ENCODE measurements at places on chromosomes 11 and 22.

GRCh38 chr11:1796413-1797011, 32.8 kb upstream of the CTSD start:
- ATAC-seq = no peak

GRCh38 chr11:62337303-62338181, at the start of gene ASRGL1:
TSS of gene ASRGL1 (plus strand) at chr11:62337448. CDS start at chr11:62337978, 530 bp downstream.
- peak; percentile 93 for ATAC-seq

- no peak for ATAC-seq
These were observed 25.8 kb upstream of the P2RY6 start for GRCh38 chr11:73246303-73246702.

DNA sequence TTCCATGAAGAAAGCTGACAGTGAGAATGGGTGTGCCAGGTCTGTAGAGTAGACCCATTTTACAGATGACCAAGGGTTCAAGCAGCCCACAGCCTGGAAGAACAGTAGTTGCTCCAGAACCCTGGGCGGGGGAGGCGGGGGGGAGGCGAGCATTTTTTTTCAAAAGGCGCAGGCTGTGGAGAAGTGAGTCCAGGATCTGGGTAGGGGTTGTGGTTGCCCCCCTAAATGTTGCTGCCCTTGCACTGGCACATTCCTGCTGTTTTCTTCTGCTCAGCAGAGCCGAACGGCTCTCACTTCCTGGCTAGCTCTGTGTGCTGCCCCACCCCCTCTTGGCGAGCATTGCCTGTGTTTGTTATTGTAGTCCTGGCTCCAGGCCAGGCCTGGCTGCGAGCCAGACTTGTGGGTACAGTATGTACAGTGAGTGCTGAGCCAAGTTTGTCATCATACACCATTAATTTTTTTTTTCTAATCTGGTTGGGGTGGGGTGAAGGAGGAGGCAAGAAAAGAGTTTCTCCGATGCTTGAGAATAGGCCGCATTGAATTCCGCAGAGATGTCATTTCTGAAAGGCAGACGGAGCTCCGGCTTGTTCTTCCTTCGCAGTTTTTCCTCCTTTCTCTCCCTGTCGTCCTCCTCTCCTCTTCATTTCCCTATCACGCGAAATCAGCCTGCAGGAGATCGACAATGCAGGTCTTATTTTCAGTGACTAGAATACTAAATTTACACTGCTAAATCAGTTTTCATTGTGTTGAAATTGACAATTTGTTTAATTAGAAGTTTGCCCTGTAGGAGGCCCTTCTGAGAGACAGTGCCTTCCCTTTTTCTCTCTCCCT, 100.5 kb downstream of the ZBTB16 start:
- peak; percentile 82 for ATAC-seq

DNA sequence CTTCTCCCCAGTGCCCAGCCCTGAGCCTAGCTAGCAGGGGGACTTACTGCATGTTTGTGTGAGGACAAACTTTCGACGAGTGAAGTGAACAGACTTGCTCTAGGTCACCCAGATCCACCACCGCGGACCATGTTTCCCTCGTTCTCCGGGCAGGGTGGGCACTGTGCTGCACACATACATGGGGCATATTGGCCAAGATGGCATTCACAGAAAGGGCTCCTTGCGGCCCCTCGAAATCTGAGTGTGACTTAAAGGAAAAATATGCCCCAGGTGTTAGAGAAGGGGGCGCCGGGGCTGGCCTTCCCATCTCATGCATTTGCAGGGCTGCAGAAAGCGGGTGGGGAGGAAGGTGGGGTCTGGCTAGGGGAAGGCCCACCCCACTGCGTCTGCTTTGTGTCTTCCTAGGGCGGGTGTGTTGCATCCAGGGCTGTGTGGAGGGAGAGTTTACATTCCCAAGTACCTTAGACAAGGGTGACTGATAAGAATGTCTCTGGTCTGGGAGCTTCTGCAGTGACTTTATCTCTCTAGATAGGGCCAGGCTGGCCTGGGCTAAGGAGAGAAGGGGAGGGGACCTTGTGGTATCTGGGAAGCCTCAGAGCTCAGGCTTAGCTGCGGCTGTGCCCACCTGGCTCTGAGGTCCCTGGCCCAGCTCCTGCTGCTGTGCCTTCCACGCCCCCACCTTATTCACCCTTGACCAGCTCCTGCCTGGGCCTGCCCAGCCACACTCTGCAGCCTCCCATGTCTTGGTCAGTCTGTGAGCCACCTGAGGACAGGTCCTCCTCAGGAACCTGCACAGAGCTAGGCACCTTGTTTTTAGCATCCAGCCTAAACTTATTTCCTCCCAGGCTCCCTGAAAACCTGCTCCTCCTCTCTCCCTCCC, 45.8 kb downstream of the LRRC32 start:
- ATAC-seq = no peak

DNA sequence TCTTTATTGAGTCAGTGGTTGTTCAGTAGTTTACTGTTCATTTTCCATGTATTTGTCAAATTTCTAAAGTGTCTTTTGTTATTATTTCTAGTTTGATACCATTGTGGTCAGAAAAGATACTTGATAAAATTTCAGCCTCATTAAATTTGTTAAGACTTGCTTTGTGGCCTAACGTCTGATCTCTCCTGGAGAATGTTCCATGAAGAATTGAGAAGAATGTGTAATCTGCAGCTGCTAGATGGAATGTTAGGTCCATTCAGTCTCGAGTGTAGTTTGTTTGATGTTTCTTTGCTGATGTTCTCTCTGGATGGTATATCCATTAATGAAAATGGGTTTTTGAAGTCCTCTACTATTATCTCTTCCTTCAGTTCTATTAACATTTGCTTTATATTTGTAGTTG, 394.7 kb upstream of the ANO5 start:
- no peak for ATAC-seq

- no peak for ATAC-seq
These were observed 10.1 kb downstream of the ZBTB44 start for GRCh38 chr11:130304651-130305050.

DNA sequence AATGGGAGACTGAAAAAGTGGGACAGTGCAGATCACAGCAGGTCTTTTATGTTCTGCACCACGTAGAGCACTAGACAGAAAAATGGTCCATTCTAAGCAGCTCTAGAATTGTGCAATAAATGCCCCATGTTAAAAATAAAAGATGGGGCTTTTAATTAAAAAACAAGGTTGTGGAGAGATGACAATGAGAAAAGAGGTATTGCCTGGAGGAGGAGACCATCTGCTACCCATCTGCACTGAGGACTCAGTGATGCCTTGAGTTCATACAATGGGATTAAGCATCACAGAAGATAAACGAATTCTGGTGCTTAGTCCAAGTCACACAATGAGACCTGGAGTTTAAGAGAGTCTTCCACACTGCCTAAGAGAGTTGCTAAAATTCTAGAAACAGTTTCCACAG, 73.6 kb downstream of the PAK1 start:
- ATAC-seq = no peak

- no peak for ATAC-seq
These were observed 85.0 kb downstream of the CHST1 start for GRCh38 chr11:45580399-45580798.

DNA sequence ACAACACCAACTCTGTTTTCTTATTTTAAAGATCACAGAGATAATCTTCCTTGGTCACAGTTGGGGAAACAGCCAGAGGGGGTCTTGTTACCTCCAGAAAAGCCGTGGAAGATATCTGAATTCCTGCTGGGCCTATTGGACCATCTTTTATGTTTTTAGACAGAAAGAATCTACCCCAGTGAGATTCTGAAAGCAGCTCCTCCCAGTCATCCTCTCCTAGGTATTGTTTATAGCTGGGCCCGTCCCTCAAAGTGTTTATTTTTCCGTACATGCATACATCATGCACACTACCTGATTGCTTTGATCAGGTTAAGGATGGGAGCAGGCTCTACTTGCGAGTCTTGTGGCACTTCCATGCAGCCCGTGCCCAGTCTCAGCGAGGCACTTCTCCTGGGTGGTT, 742.4 kb downstream of the NTM start:
- ATAC-seq = no peak

All from activated CD4-positive, CD25-positive, alpha-beta regulatory T cell treated with anti-CD3 and anti-CD28 coated beads, Interleukin-2, amount 50 U/mL, for 24 hours (primary cell).